K562 (cell line): ENCODE measurements at places on chromosomes 7 and 10. TPM values are rescaled to one million over a fixed set of nuclear protein-coding genes. Genes with fewer than 3 reads are reported as not detected.

- H3K36me3 ChIP-seq: no peaks in the 10 kb centered on the region
- H3K4me1 ChIP-seq: no peaks in the 10 kb centered on the region
- peaks cover 6% of the 10 kb centered on the region for H3K27me3 ChIP-seq
- no peak overlapping the region for H3K4me3 ChIP-seq
These were observed 173.1 kb downstream of the KIAA1217 start for GRCh38 chr10:24382045-24382444.

- H3K27ac ChIP-seq: no peak overlapping the region
- H3K4me3 ChIP-seq: peak overlapping the region; percentile 45
- H3K36me3 ChIP-seq: no peaks in the 10 kb centered on the region
- no peaks in the 10 kb centered on the region for H3K4me1 ChIP-seq
These were observed 448 bp upstream of the GOLGA7B start for GRCh38 chr10:97849103-97849686.

DNA sequence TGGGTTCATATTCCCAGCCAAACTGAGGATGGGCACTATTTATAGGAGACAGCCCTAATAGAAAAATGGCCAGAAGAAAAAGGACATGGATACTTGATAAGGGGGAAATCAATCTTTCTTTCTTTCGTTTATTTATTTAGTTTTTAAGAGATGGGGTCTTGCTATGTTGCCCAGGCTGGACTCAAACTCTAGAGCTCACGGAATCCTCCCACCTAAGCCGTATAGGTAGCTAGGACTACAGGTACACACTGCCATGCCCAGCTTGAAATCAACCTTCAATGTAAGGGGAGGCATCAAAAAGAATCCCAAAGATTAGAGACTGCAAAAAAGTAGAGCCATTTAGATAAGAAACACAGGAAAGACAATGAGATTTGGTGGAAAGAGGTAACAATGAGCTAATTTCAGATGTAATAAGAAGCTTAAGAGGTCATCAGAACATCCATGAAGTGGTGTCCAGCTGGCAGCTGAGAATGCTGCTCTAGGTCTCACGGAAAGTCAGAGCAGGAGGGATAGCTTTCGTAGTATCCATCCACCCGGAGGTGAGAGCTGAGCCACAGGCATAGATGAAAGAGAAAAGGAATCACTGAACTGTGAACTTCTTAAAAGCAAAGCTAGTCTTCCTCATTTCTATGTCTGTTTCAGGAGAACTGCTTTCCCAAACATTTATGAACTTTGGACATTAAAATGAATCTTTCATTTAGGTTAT lies 10.5 kb upstream of the ABLIM1 start:
- H3K4me1 ChIP-seq: no peaks in the 10 kb centered on the region
- no peak overlapping the region for H3K27ac ChIP-seq
- no peak overlapping the region for H3K4me3 ChIP-seq
- H3K36me3 ChIP-seq: no peaks in the 10 kb centered on the region
- no peaks in the 10 kb centered on the region for H3K27me3 ChIP-seq
- DNase-seq: no peak

GRCh38 chr7:141451232-141451631 lies 100.0 kb upstream of the AGK start:
- H3K36me3 ChIP-seq: no peaks in the 10 kb centered on the region
- no peaks in the 10 kb centered on the region for H3K4me1 ChIP-seq
- DNase-seq: no peak
- H3K4me3 ChIP-seq: no peak overlapping the region

Gene CARD11
- 11.4 and 12.8 TPM in 2 replicates for total RNA-seq
